Fibroblast of upper back skin (primary cell): ENCODE measurements at places on chromosomes 16 and 17.

DNA sequence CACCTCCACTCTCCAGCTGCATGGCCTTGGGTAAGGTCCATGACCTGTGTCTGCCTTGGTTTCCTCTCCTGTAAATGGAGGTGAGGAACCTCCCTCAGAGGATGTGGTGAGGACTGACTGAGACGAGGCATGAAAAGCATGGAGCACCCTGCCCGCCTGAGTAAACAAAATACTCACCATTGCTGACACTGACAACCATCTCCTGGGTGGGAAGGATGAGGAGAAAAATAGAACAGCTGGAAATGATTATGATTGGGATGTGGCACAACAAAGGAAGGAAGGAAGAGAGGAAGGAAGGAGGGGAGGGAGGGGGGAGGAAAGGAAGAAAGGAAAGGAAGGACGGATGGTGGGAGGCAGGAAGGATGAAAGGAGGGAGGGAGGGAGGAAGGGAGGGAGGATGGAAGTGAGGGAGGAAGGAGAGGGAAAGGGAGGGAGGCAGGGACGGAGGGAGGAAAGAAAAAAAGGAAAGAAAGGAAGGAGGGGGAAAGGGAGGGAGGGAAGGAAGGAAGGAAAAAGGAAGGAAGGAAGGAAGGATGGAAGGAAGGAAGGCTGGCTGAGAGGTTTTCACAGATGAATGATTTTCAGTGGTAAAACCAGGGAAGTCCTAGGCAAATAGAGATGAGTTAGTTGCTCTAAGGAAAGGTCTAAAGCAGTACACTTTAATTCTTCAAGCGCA lies 276.5 kb upstream of the XYLT1 start:
- DNase-seq: peak; percentile 45

DNA sequence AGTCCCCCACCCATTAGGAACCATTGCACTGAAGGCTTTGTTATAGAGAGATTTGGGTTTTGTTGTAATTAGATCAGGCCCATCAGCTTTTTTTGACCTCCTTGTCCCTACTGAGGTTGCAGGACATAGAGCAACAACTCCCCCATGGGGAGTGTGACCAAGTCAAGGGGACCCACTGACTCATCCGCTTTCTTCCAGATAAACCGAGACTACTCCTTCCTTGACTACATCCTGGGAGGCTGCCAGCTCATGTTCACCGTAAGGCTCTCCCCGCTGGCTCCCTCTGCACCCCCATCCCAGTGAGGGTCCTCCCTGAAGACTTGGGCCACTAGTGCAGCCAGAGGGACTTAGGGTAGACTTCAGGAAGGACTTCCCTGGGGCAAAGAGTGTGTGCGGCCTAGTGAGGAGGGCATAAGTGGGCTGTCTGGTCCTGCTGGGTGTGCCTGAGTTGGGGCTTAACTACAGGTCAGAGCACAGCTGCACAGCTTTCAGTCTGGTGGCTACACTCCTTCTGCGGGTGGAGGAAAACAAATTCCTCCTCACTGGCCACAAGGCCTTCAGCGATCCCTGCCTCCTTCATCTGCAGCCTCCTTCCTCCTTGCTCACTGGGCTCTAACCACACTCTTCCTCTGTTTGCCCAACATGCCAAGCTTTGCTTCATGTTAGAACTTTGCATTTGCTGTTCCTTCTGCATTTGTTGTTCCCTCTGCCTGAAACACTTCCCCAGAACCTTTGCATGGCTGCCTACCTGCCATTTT lies 31.0 kb downstream of the CPNE2 start:
- DNase-seq: no peak

DNA sequence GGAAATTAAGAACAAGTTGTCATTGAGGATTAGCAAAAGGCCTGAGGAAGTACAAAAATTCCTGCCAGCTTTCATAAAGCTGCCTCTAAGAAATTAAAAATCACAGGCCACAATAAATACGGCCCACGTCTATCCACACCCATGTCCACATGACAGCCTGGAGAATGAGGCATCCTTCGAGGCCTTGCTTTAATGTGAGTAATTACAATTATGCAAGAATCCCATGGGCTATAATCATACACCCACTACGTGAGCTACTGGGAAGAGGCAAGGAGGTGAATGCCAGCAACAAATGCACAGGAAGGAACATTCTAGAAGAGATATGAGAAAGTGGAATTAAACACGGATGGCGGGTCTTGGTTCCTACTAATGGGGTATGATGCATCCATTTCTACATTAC lies 65.4 kb upstream of the ZFHX3 start:
- no peak for DNase-seq

DNA sequence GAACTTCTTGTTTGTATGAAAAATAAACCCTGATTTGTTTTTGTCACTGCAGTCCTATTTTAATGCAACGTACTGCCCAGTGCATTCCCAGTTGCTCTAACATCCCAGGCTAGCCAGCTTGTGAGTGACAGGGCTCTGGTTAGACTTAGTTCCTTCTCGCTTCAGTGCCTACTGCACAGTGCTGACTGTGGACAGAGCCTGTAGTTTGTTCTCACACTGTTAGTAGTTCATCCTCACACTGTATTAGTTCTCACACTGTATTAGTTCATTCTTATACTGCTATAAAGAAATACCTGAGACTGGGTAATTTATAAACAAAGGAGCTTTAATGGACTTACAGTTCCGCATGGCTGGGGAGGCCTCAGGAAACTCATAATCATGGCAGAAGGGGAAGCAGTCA lies 116.6 kb upstream of the SALL1 start:
- no peak for DNase-seq

DNA sequence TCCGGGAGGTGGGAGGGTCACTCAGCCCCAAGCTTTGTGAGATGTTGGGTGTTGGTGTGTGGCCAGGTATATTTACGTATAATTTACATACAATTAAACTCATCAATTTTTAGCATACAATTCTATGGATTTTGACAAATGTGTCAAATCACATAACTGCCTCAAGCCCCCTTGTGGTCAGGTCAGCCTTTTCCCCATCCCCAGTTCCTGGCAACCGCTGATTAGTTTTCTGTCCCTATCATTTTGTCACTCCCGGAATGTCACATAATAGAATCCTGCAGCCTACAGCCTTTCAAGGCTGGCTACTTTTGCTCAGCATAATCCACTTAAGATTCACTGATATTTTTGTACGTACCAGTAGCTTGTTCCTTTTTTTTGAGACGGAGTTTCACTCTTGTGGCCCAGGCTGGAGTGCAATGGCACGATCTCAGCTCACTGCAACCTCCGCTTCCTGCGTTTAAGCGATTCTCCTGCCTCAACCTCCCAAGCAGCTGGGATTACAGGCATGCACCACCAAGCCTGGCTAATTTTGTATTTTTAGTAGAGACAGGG lies 19.3 kb upstream of the RAI1 start:
- no peak for DNase-seq

GRCh38 chr16:11819798-11820197 lies 22.7 kb upstream of the ZC3H7A start:
- DNase-seq: no peak

DNA sequence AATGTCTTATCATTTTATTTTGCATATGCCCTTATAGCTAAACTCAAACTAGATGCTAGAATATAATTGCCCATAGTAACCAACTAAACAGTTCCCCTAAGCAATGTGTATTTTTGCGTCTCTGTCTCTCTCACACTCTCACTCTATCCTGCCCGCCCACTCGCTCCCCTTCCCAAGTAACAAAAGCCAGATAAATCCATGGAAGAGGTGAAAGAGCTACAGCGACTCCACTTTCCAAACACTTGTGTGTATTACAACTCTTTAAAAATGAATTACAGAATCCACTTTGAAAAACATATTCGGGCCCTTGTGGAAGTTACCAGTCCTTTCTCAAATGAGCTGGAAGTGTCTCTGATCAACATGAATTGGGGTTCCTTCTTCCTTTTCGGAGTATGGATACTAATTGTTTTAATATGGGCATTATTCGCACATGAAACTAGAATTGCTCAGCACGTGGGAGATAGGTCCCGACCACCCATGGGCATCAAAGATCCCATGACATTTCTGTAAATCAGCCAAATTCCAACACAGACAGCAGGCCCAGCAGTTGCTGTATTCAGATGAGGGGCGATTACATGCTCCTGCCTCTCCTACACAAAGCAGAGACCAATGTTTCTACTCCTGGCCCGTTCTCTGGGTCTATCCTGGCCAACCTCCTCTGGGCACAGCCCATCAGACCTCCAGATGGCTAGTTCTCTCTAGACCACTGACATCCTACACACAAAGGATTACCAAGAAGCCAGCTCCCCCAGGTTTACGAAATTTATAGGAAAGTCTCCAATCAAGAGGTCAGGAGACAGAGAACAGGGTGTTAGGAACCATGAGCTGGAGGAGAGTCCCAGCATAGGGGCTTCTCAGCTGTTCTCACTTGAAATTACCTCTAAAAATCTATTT lies 121.5 kb downstream of the ZFHX3 start:
- DNase-seq: no peak

DNA sequence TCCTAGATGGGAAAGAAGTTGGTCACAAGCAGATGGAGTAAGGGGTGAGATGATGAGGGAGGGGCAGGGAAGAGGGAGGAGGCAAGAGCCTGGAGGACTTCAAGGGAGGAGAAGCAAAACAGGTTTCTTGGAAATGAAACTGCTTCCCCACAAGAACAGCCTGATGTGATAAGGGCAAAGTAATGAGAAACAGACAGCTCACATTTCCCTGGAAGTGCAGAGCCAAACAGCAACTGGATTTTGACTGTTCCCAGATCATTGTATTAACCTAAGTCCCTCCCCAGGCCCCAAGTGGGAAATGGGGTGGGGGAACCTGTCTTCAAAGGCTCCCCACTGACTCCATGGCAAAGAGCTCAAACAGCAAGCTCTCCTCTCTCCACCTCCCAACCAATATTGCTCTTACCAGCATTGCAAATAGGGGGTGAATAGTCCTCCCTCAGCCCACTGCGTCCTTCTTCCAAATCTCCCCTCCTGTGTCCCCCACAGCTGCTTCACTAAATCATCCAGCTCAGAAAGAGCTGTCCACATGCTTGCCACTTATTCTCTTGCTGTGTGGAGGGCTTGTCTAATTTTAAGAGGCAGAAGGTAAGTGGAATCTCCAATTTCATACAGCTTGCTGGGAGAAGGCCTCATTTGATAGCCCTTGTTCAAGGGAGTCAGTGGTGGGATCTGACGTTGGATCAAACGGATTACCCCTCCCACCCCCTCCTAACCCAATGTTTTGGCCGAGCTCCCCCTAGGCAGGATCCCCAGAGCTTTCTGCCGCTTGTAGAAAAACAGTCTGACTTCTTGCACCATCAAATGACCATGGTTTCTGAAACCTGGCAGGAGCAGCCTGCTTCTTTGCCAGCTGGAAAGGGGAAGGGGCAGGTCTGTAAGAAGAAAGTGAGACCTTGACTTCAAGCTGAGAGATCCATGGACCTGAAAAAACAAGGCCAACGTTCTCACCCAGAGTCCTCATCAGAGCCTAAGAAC lies 56.3 kb upstream of the SMIM36 start:
- DNase-seq: peak; percentile 14

GRCh38 chr16:89365044-89365467 lies 125.3 kb downstream of the ANKRD11 start:
- DNase-seq: peak; percentile 66

GRCh38 chr16:23016368-23016767 lies 132.9 kb downstream of the USP31 start:
- no peak for DNase-seq

DNA sequence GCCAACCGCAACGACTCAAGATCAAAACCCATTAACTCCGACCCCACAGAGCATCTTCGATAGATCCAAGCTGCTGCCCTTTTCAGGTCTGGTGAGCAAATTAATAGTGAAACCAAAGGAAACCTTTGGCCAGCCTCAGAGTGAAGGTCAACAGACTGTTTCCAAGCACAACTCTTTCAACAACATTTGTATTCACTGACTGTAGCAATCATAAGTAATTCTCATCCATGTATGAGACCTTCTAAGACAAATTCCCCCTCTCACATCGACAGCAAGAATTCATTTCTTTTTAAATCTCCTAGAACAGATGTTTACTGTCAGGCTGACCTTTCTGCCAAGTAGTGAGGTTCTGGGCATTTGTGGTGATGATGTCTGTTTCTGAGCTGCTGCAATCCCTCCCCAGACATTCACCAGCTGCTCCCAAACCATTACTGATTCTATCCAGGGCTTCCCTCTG lies 64.2 kb downstream of the SLC39A11 start:
- DNase-seq: peak; percentile 84

DNA sequence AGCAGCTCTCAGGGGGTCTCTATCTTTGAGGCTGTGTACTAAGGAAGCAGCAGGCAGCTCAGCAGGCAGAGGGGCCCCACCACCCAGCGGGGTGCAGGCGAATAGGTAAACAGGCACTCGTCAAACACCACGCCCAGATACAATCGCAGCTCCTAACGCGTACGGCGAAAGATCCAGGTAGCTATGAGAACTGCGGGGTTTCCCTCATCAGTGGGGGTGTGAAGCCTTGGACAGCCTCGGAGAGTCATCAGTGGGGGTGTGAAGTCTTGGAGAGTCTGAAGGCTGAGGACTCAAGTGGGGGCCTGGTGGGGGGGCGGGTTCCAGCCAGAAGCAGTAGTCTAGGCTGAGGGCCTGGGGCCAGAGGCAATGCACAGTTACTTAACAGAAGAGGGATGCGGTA lies 69.0 kb downstream of the RTN4RL1 start:
- DNase-seq: no peak

- DNase-seq: peak; percentile 44
Measured at GRCh38 chr16:89256651-89257254, 39.2 kb downstream of the ZNF778 start.

DNA sequence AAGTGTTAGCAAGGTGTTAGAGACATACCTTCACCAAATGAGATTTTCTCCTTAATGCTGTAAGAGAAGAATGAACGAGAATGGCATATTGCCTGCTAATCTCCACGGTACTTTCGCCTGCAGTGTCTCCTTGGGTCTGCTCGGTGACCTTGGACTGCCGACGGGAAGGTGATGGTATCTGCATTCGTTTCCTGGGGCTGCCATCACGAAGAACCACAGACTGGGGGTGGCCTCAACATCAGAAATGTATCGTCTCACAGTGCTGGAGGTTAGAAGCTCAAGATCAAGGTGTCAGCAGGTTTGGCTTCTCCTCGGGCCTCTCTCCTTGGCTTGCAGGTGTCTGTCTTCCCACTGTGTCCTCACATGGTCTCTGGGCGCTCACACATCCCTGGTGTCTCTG lies 86.3 kb upstream of the TNRC6C start:
- DNase-seq: no peak

GRCh38 chr16:20099375-20099774 lies 25.7 kb upstream of the GPR139 start:
- no peak for DNase-seq

DNA sequence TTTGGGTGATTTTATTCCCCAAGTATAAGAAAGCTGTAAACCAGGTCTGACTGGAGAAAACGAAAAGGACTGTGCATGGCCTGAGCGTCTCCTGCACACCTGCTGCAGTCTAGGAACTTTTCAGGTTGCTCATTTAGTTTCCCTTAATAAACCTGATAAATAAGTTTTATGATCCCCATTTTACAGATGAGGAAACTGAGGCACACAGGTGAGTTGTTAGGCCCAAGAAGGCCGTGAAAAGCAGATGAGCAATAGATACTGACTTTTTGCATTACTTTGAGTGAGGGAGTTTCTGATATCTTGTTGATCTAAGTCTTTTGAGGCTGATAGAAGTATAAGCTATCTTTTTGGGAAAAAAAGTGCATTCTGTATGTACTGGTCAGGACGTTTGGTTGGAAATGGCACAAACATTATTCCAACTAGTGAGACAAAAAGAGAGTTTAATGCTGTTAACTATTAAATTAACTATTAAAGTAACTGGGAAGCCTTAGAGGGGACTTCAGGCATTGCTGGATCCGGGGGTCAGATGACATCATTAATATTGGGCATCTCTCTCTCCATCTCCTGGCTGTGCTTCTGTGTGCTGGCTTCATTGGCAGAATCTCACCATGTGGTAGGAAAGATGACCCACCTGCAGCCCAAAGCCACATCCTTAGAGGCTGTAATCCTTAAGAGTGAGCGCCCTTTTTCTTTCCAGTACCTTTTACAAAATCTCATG lies 163.4 kb downstream of the CMIP start:
- no peak for DNase-seq

GRCh38 chr16:56930486-56931270 lies 1.3 kb upstream of the HERPUD1 start:
- DNase-seq: no peak
